ENCODE measurements at places on chromosomes 6 and 20. TPM values are rescaled to one million over a fixed set of nuclear protein-coding genes. Genes with fewer than 3 reads are reported as not detected.

The MAS1 gene
- 0.06 TPM for polyA plus RNA-seq

DNA sequence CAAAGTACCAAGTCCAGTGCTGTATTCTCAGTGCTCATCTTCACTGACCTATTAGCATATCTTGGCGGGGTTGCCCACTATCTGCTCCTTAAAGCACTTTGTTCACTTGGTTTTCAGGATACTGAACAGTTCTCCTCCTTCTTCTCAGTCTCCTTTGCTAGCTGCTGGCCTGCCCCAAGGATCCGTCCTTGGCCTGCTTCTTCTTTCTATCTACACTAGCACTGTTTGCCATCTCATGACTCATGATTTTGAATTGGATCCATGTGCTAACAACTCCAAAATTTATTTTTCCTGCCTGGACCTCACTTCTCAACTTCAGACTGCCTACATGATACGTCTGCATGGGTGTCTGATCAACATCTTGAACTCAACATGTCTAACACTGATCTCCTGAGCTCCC is 15.5 kb downstream of the TPD52L1 start:
- no peak for DNase-seq

The PI3 gene
- polyA plus RNA-seq = not detected

GRCh38 chr6:15938107-15938506 is 190.8 kb upstream of the MYLIP start:
- DNase-seq = no peak

The MAK gene
- polyA plus RNA-seq = 2.0 TPM

- peak; percentile 93 for DNase-seq
Measured at GRCh38 chr6:16947375-16948015, 154.4 kb upstream of the STMND1 start.

Measured in right lung (tissue), 10 donors.